ENCODE measurements at places on chromosomes 2 and 18.

DNA sequence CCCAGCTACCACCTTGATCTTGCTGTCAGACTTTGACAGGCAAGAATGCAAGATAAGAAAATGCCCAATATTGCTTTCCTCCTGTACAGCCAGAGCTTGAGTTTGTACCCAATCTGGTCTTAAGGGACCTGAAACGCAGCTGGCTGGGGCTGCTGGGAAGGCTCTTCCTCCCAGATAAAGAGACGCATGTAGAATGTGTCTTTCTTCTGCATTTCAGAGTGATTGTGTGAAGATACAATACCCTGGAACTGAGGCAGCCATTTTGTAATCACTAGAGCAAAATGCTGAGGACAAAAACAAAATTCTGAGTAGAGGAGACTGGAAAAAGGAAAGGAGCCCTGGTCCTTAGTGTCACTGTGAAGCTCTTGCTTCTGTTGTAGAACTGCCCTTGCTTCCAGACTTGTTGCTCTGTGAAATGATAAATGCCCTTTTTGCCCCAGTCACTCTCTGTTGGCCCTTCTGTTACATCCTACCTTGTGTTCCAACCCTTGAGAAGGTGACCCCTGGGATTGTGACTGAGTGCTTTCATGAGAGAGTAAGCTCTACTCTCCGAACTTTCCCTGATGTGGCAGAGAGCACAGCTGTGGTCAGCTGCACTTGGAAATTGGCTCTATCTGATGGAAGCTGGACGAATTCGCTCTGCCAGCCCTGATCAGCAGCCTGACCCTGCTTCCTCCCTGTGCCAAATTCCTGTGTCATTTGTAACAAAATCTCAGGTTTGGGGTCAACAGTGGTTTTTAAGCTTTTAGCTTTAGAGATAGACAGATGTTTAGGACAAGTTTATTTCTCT, 137.4 kb upstream of the RBMS1 start:
- no peak for DNase-seq

- no peak for DNase-seq
Observed at GRCh38 chr2:65345631-65346030, 86.8 kb downstream of the SPRED2 start.

DNA sequence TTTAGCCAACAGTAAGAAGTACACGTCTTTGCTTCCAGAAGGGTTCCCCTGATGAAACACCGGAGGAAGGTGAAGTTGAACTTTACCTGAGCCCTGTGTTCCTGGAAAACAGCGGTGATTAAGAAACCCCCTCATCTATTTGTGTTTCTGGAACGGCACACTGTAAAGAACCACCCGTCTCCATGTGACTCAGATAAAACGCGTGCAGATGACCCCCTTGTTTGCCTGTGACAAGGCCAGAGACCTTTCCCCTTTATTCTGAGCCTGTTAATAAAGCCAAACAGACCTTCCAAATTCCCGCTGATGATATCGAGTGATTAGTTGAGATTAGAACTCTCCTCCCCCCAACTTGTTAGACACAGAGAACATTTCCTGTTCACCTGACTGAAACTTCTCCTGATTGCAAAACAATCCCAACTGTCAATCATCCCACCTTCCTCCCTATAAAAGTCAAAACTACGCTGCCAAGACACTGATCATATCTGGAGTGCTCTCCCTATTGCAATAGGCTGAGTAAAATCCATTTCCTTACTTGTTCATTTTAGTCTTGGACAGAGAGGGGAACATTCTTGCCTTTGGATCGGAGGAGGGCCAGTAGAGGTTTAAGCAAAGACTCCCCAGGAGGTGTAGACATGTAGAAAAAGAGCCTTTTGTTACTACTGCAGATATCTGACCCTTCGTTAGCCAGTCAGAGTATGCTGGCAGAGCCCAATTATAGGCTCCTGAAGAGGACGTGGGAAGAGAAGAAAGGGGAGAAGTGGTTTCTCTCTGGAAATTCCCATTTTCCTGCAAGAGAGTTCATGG, 914 bp upstream of the IWS1 start:
- no peak for DNase-seq

DNA sequence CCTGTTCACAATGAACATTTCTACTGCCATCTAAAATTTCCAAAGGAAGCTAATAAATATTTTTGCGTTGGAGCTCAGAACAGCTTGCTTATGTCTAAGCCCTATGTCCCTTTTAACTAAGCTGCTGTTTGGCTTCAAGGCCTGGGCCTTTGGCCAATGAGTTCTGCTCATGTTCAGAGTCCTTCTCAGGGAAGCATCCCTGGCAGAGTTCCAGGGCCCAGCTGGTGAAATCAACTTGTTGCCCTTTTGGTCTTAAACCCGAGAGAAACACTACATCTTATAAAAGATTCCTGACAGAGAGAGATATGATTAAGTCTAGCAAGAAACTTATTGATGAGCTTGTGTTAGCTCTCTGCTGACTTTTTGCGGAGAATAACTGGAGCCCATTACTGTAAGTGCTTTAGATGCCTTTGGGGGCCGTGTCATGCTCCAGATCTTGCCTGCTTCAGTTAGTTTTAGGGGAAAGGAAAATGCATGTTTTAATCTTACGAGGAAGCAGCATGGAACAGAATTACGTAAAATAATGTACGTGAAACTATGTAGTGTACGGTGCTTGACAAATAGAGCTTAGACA, 102.5 kb upstream of the NOSTRIN start:
- DNase-seq, result peak; percentile 11

- DNase-seq, result no peak
Observed at GRCh38 chr2:133837441-133838094, 269.3 kb upstream of the NCKAP5 start.

- DNase-seq, result no peak
Observed at GRCh38 chr2:231181860-231182512, 16.4 kb upstream of the ARMC9 start.

DNA sequence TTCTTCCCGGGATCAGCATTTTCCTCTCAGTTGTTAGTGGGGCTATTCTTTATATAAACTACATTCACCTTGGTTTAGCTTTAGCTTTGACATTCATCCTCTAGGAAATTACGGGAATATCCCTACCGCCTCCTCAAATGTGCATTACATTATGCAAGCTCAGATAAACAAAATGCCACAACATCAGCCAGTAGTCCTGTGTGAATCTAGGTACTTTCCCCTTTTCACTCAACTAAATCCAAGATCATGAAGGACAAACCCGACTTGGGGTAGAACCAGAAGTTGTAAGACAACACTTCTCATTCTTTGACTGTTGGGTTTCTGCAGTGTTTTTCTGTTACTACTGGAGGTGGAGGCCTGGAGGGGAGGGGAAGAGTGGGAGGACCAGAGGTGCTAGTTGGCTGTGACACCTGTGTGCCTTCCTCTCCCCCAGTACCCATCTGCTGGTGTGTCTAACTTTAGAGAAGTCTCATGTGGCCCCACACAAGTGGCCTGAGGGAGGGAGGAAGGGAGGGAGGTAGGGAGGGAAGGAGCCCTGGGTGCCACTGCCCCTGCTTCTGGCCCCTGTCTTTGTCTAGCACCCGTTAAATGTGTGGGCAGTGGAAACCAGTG, 84.8 kb upstream of the BCL2L11 start:
- no peak for DNase-seq

- DNase-seq, result no peak
Observed at GRCh38 chr2:149184991-149185390, 145.4 kb upstream of the LYPD6 start.

DNA sequence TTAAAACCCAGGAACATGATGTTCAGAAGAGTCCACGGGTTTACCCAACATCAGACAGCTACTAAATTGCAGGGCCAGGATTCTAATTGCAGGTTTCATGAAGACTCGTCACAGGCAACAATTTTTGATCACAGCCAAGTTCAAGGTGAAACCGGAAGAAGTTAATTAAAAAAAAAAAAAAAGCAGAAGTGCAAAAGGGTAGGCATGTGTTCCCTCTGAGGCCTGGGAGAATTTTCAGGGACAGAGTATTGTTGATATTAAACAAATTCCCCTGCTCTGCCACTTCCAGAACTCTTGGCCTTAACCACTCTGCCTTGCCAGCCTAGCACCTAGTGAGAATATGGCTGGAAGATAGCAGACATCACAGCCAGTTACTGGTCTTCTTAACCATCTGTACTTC, 99.4 kb upstream of the TRIB2 start:
- no peak for DNase-seq

DNA sequence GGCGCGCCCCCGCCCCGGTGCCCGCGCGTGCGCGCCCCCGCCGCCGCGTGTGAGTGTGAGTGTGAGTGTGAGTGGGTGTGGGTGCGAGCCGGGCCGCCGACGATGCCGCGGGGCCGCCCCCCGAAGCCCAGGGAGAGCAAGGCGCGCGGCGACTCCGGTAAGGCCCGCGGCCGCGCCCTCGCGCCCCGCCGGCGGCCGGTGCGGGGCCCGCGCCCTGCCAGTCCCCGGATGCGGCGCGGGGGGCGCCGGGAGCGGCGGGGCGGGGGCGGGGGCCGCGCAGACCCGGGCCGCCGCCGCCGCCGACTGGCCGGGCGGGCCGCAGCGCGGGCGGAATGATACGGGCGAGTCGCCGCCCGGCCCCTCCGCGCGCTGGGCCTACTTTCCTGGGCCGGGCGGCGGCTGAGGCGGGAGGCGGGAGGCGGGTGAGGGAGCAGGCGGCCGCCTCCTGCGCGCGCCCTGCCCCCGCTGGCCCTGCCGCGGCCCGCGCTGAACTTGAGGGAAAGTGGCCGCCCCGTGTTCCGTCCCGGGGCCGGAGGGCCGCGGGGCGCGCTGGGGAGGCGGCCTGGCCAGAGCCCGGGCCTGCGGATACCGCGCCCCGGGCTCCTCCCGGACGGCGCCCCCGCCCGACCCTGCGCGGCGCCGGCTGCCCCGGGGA, at the start of gene ZNF236:
Gene ZNF236, plus strand, starts transcription at position 52 of the 655 bp plus-strand sequence. Its CDS starts 51 bp downstream, at position 103.
- DNase-seq, result peak; percentile 6

DNA sequence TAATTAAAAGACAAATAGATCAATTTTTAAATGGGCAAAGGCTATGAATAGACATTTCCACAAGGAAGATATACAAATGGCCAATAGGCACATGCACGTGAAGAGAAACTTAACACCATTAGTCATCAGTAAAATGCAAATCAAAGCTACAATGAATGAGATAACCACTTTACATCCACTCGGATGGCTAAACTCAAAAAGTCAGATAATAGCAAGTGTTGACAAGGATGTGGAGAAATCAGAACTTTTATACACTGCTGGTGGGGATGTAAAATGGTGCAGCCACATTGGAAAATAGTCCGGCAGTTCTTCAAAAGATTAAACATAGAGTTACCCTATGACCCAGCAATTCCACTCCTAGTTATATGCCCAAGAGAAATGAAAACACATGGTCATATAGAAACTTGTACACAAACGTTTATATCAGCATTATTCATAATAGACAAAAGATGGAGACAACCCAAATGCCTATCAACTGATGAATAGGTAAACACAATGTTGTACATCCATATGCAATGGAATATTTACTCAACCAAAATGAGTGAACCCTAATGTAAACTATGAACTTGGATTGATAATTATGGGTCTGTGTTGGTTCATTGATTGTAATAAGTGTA, 51.1 kb downstream of the SMAD7 start:
- DNase-seq, result no peak

- no peak for DNase-seq
Observed at GRCh38 chr2:190090148-190090547, 27.6 kb upstream of the MSTN start.

DNA sequence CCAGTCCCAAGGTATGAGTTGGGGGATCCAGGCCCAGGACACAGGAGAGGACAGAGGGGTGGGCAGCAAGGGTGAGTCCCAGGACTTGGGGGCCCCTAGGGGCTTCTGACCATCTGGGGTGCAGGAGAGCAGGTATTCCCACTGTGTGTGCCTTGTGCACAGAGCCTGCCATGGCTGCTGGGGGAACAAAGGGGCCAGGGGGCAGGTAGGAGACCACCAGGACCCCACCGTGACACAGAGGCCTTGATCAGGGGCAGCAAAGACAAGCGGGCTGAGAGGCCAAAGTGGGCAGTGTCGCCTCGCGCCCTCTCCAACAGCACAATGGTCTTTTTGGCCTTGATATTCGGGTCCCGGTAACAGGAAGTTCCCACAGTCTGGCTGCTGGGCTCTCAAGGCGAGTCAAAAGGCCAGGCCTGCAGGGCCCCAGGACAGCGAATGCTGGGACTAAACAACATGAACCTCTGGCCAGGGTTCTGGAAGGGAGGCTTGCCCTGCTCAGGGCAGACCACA, 12.3 kb upstream of the GPR17 start:
- no peak for DNase-seq

DNA sequence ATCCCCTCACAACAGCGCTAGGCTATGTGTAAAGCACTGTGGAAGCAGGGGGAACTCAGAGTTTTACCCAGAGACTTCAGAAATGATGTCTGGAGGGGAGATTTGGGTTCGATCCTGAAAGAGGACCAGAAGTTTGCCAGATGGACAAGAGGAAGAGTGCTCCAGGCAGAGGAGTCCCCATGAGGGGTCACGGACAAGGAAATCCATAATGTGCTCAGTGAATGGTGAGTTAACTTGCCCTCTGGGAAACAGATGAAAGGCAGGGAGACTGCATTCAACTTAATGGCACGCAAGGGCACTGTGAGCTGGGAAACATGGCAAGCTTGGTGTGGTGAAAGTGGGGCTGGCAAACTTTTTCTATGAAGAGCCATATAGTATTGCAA, 6.0 kb upstream of the ASAP2 start:
- no peak for DNase-seq

DNA sequence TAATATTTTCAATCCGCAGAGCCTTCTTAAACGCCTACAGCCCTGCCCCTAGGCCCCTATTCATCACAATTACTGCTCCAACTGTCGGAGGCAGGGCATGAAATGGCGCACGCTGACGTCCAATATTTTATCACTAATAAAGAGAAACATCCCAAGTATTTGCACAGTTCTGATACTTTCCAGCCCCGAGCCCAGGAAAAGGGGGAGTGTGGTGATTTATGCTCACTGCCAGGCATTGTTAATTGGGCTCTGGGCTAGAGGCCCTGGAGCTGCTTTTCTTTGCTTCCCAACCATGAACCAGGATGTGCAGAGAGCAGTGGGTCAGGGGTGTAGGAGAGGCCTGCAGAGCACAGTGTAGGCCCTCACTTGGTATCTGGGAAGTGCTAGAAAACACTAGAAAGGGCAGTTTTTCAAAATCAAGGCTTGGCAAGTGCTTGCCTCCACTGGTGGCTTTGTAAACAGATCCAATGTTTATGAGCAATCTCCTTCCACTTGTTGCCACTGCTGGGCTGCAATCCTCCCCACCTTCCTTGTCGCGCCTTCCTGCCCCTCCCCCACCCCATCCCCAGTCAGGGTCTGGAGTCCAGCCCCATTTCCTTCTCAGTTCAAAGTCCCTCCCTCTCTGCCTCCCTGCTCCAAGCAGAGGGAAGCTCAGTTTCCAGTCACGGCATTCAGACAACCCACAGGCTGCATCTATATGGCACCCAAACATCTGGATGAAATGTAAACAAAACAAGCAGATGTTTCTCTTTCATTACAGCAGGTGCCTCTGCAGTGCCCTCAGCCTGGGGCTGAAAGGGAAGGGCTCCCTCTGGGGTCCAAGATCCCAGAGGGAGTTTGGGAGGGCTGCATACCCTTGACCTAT, 83.9 kb upstream of the PKDCC start:
- no peak for DNase-seq

GRCh38 chr2:118774458-118775133, 72.9 kb downstream of the EN1 start:
- DNase-seq, result no peak

- peak; percentile 87 for DNase-seq
Observed at GRCh38 chr2:27798948-27799645, 27.6 kb downstream of the MRPL33 start.

All from T1000 (cell line).